Aortic smooth muscle cell (primary cell): ENCODE measurements at places on chromosomes 1 and 21. TPM values are rescaled to one million over a fixed set of nuclear protein-coding genes. Genes with fewer than 3 reads are reported as not detected.

The PGBD2 gene
- 4.0 and 4.5 TPM in 2 replicates for total RNA-seq

The PDZK1IP1 gene
- not detected in 2 replicates for total RNA-seq

The GJA5 gene
- 0.31 and 1.5 TPM in 2 replicates for total RNA-seq

The HTR6 gene
- total RNA-seq: 0.06 and 0.13 TPM in 2 replicates

The KIFAP3 gene
- total RNA-seq: 36.3 and 54.9 TPM in 2 replicates

The CELA3B gene
- total RNA-seq: not detected in 2 replicates
